ENCODE measurements at places on chromosomes 6 and 20.

GRCh38 chr20:13910492-13910891, 79.9 kb downstream of the SEL1L2 start:
- DNase-seq: peak; percentile 17

DNA sequence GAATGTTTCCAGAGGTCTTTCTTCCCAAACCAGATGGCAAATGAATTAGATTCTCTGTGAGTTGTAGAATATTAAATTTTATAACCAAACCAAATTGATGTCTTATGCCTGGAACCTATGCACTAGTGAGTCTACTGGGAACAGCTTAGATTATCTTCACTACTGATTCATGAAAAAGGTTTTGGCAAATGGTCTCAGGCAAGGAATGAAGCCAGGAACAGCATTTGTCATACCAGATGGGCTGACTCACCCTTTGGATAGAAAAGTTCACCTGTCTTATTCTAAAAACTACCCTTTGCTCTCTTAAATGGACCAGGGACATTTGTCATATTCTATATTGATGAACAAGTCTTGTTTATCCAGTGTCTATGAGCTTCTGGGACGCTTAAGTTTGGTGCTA, 135.4 kb upstream of the ECI2 start:
- peak; percentile 75 for DNase-seq

GRCh38 chr6:13711733-13712598, at the start of gene RANBP9:
RANBP9 (minus strand) TSS chr6:13711835; CDS start chr6:13711505, 330 bp downstream.
- peak; percentile 92 for DNase-seq

GRCh38 chr6:149364557-149364956, 35.5 kb upstream of the SUMO4 start:
- DNase-seq: no peak

GRCh38 chr20:36231331-36231730, 4.9 kb upstream of the AAR2 start:
- DNase-seq: no peak

DNA sequence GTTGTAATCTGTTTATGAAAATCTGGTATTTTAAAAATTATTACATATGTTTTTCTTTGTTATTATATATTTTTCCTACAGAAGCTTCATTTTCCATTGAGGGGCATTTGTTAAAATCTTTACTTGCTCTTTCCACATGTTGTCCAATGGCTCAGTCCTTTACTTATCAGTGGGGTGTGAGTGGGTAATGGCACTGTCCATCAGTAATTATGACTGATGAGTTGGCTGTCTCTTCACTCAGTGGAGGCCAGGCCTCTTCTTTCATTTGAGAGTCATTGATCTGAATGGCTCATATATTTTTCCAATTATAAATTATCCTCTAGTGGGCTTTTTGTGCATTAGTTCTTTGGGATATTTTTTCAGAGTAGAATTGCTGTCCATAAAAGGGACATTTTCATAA, 45.7 kb downstream of the FARS2 start:
- DNase-seq: no peak
